Ecto neural progenitor cell (in vitro differentiated cells): ENCODE measurements at places on chromosomes 1 and 21.

DNA sequence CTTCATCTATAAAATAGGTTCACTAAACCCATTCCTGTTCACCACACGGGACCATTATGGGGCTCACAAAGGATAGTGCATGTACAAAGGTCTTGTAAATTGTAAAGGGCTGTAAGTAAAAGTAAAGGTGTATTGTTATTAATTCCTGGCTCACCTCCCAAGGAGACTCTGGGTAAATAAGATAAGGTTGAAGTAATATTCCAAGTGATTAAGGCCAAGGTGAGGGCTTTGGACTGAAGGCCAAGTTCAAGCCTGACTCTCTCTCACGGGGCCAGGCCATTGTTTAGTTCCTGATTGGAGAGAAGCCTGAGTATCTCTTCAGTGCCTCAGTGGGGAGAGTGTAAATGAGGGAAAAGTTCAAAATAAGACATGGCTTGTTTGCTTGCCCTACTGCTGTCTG is 19.5 kb upstream of the ZFYVE9 start:
- DNase-seq = no peak

- DNase-seq = no peak
These were observed 358.9 kb downstream of the RPS6KC1 start for GRCh38 chr1:213409971-213410370.

- DNase-seq = no peak
These were observed 143.3 kb downstream of the DENND1B start for GRCh38 chr1:197632005-197632404.

GRCh38 chr1:30126848-30127247 is 596.5 kb downstream of the MATN1 start:
- DNase-seq = no peak

GRCh38 chr1:112457955-112458354 is 50.8 kb upstream of the WNT2B start:
- no peak for DNase-seq

DNA sequence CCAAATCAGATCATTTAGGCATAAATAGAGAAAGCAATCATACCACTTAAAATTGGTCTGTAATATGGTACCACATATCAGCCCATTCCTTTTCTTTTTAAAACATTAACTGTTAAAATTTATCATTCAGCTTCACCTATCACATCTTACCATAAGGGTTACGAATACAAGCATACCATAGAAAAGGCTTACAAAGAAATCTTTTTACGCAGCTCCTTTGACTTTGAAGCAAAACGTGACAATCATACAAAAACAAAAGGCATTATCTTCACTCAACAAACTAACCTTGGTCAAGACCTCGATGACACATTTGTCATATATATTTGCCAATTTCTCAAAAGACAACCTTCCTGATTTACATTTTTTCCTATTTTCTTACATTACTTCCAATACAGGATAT is 169.0 kb downstream of the SMYD3 start:
- DNase-seq = no peak

DNA sequence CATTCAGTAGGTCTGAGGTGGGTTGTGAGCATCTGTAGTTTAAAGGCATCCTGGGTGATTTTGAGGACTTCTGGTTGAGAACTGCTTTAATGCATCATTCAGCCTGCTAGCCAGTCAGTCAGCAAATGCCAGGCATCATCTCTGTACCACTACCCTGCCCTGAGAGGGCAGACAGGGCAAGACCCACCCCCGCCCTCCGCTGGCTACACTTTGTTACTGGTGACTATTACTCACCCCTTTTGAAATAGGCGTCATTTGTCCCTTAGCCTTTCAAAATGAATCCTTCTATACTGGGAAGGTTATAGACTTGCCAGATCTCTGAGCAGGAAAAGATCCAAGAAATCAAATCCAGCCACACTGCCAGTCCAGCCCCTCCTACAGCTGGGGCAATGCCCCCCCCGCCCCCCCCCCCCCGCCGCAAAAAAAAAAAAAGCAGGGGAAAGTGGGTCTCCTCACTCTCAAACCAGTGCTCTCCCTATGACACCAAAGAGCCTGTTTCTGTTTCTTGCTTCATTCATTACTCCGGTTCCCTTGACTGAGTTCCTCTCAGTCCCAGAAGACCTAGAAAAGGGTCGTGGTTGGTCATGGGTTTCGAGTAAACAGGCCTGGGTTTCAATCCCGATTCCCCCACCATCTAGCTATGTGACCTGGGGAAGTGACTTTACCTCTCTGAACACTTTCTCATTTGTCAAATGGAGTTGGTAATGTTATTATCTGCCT is 4.4 kb downstream of the SELENON start:
- DNase-seq = no peak

- no peak for DNase-seq
These were observed 7.4 kb downstream of the GJC2 start for GRCh38 chr1:228156941-228157728.

GRCh38 chr1:1099506-1100183 is 16.2 kb downstream of the C1orf159 start:
- peak; percentile 8 for DNase-seq

DNA sequence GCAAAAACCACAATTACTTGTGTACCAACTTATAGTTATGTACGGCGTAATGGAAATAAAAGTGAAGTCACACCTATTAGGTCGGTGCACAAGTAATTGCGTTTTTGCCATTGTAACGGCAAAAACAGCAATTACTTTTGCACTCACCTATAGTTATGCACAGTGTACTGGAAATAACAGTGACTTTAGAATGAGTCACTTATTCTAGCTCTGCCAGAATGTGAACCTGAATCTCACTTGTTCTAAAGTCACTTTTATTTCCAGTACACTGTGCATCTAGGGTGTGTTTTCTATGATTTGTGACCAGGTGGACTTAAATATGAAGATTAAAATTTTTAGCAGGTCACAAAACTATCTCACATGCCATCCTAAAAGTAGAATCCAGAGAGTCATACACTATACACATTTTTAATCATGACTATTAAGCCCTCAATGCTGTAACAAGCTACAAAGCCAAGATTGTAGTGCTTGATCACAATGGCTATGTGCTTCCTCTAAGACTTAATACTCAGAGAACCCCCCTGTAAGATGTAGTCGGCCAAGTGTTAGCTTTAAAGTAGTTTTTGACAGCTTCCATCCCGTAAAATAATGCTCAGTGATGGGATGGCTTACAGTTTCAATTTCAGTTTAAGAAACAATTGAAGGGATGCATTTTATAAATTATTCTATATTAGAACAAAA is 218.8 kb downstream of the NEGR1 start:
- no peak for DNase-seq

DNA sequence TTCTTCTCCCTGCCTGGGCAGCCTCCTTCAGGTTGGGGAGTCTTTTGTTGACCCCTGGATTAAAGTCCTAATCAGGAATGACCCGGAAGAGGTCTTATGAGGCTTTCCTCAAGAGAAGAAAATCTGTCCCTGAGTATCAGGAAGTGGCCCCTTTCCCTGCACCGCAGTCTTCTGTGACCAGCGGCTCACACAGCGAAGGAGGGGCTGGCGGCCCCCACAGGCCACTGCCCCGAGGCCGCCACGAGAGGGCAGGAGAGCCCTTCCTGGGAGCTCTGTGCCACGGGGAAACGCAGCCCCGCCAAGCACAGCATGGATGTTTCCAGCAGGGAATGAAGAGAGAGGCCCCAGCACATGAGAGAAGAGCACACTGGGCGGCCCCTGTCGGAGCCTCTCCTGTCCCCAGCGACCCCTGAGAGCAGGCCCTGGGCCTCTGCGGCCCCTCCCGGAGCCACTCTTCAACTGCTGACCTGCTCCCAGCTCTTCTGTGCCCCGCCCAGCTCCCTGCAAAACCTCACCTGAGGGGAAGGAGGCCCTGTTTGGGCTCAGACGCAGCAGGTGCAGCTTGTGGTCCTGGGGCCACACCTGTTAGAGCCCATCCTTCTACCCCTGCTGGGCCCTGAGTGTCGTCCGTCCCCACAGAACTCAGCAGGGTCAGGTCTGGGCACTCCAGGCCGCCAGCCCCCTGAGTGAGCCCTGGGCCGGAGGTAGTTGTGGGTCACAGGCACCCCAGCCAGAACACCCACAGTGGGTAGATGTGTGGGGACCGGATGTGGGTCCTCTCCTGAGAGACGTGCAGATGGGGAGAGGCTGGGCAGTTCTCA is 4.9 kb upstream of the POFUT2 start:
- peak; percentile 89 for DNase-seq

DNA sequence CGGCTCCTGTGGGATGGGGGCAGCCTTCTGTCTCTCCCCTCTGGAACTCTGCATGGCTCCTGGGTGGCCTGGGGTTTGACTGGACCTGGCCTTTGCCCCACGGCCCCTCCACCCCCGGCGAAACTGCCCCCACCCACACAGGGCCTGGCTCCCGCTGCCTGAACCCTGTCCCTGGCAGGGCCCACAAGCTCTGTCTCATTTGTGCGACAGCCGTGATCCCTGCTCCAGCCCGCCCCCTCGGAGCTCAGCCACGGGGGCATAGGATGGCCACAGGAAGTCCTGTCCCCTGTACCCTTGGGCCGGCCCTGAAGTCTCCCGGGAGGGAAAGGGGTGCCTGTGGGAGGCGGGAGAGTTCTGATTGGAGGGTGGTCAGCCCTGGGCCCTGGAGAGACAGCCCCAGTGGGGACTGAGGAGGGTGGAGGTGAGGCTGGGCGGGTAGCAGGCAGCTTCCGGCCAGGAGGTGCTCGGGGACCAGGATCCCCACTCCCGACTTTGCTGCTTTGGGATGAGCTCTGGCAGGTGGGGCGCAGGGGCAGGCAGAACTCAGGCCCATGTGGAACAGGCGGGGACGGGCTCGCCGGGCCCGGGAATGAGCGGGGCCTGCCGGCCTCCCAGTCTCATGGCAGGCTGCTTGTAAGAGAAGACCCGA is 45.1 kb downstream of the SLX9 start:
- DNase-seq = no peak

DNA sequence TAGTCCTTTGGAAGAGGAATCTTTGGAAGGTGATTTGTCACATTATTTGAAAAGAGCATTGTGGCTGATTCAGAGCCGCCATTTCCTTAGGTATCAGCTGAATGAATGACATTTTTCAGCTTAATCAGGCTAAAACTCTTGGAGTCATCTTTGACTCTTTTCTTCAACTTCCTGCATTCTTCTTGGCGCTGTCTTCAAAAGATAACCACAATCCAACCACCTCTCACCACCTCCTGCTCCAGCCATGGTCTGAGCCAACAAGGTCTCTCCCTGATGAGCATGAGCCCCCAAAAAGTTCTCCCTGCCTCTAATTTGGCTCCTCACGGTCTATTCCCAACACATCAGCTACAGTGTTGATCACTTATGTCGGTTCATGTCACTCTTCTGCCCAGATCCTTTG is 297.6 kb upstream of the RUNX1 start:
- DNase-seq = no peak

DNA sequence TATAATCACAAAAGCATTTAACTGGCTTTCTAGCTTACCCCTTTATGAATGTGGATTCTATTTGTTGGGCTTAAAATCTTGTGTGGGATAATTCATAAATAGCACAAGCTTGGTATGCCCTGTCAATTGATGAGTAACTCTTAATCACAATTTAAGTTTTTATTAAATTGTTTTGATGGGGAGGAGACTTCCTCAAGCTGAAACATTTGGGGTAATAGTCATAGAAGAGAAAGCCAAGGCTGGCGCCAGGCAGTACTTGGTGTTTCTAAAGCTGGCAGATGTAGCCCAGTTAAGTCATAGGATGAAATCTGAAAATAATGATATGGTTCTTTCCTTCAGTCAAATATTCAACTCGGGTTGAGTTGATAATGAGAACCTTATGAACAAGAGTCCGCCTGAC is 167.2 kb downstream of the FMN2 start:
- DNase-seq = no peak

GRCh38 chr1:43994794-43995790 is 3.7 kb downstream of the CCDC24 start:
- DNase-seq = no peak

GRCh38 chr1:15883326-15883725 is 35.8 kb downstream of the SPEN start:
- no peak for DNase-seq

DNA sequence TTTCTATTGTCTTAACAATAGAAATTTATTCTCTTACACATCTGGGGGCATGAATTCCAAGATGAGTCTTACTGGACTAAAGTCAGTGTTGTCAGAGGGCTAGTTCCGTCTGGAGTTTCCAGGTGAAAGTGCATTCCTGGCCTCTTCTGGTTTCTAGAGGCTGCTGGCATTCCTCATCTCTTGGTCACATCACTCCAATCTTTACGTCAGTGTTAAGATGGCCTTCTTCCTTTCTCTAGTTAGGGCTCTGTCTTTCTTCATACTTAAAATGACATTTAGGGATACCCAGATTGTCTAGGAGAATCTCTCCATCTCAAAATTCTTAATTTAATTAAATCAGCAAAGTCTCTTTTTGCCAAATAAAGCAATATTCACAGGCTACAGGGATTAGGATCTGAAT is 13.3 kb upstream of the PDC start:
- DNase-seq = no peak

- peak; percentile 76 for DNase-seq
These were observed 200.4 kb downstream of the NRIP1 start for GRCh38 chr21:14864211-14865021.

DNA sequence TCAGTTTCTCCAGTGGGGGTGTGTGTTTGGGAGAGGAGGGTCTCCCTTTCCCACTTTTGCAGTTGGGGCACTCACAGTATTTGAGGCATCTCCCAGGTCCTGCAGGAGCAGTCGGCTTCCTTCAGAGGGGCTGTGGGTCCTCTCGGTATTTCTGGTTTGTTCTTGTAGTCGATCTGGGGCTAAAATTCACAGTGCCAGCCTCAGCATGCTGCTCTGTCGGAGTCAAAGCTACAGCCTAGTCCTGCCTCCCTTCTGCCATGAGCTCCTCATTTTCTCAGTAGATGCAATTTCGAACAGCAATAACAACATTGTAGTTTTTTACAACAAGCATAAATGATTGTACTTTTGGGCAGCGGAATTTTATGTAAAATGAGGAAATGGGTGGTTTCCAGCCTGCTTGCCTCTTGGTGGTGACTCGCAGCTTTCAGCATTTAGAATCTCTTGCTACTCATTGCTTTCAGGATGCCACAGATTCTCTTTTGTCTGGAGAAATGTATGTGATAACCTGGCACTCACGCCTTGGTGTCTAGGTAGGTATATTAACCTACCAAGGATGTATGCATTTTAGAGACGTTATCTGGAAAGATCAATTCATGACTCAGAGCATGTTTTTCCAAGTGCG is 82.4 kb upstream of the C21orf91 start:
- DNase-seq = no peak

GRCh38 chr1:119467219-119467618 is 39.8 kb upstream of the HSD3B1 start:
- no peak for DNase-seq

- DNase-seq = no peak
These were observed 402.2 kb upstream of the RUNX1 start for GRCh38 chr21:35451276-35451675.

GRCh38 chr1:68010543-68010942 is 39.9 kb downstream of the DIRAS3 start:
- DNase-seq = no peak
